ENCODE measurements at places on chromosomes 7 and 10. TPM values are rescaled to one million over a fixed set of nuclear protein-coding genes. Genes with fewer than 3 reads are reported as not detected.
A peak's percentile ranks its signal among the peaks of the same experiment; 100 is the strongest.

The TMEM270 gene
- not detected for total RNA-seq

The ICA1 gene
- 0.13 TPM for total RNA-seq

The TMEM236 gene
- total RNA-seq: under 0.01 TPM

The HPS1 gene
- total RNA-seq: 37.6 TPM

The SFXN2 gene
- 2.2 TPM for total RNA-seq

- DNase-seq: no peak
Observed at GRCh38 chr7:36509962-36510361, 120.3 kb downstream of the ANLN start.

GRCh38 chr7:92025260-92025659 is 84.6 kb downstream of the AKAP9 start:
- DNase-seq: peak; percentile 88

GRCh38 chr10:104521901-104522694 is 119.0 kb upstream of the SORCS3 start:
- no peak for DNase-seq

DNA sequence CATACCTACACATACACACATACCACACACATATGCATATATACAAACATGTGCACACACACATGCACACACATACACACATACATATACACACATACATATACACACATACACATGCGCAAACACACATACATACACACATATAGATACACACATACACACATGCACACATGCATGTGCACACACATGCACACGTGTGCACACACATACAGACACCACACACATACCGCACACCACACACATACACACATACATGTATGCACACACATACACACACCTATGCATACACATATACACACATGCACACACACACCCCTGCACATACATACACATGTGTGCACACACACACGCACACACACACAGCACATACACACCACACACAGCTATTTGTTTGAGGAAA is 236.5 kb downstream of the WDR11 start:
- DNase-seq: no peak
